ENCODE measurements at places on chromosomes 2 and 18.
A peak's percentile ranks its signal among the peaks of the same experiment; 100 is the strongest.

DNA sequence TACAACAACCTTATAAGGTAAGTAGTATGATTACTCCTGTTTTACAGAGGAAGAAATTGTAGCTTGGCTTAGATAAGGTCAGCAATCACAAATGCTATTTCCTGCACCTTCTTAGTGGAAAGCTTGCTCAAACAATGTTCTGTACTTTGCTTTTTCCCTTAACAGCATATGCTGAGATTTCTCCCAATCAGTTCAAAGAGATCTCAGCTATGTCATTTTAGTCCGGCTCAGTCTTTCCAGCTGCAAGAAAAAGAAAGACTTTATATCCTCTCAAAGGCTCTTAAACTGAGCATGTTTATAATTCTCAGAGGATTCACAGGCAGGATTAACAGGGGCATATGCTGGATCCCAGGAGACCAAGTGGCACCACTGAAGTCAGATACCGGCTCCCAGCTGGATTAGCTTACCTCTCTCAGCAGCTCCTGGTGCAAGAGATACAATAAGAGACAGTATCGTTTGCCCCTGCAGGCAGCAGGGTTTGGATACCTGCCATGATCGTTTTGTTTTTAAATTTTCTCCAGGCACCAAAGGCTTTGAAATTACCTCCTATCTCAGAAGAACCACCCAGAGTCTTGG, 29.5 kb downstream of the KIAA2012 start:
- no peak for DNase-seq

GRCh38 chr2:231800493-231801091, 14.3 kb downstream of the COPS7B start:
- peak; percentile 77 for DNase-seq

- DNase-seq = no peak
These were observed 32.4 kb upstream of the ACTR3 start for GRCh38 chr2:113857464-113857863.

DNA sequence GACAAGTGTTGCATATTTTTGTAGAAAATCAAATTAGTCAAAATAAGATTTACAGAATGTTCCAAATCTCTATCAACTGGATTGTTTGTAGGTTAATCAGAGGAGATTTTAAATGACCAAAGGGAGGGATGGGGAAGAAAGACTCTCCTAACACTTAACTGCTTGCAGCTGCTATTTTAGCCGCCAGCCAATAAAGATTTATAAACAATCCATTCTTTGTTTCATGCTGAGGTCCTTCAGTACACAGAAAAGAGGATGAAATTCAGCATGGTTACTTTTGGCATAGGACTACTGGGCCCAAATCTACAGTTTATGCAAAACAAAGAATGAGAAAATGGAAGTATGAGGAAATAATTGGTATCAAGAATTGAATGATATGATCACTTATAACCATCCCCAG, 86.4 kb upstream of the FN1 start:
- DNase-seq = no peak

GRCh38 chr2:191620144-191620543, 57.8 kb upstream of the NABP1 start:
- no peak for DNase-seq

DNA sequence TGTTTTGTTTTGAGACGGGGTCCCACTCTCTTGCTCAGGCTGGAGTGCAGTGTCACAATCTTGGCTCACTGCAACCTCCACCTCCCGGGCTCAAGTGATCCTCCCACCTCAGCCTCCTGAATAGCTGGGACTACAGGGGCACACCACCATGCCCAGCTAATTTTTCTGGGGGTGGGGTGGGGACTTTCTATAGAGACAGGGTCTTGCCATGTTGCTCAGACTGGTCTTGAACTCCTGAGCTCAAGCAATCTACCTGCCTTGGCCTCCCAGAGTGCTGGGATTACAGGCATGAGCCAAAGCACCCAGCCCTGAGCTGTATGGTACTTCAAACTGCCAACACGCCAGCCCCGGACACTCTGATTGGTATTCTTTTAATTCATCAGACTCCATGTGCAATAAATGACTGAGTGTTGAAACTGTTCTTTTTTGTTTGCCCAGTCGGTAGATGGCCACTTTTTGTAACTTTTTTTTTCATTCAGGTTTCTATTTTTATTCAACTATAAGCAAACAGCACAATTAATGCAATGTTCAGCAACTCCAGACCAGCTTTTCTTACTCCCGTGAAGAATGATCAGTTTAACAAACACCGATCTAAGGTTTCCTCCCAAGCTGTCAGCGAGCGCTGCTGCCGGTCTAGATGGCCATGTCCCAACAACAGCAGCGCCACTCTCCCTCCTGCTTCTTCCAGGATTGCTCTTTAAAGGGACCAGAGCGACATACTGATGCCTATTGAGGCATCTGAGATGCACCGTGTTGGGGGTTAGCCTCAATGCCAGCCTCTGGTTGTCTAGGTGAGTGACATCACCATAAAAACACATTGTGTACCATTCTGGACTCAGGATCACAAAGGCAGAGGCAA, 12.5 kb upstream of the TGOLN2 start:
- no peak for DNase-seq

GRCh38 chr2:173456960-173457359, 102.3 kb downstream of the CDCA7 start:
- no peak for DNase-seq

- no peak for DNase-seq
These were observed 100.8 kb downstream of the NEDD4L start for GRCh38 chr18:58144671-58145285.

DNA sequence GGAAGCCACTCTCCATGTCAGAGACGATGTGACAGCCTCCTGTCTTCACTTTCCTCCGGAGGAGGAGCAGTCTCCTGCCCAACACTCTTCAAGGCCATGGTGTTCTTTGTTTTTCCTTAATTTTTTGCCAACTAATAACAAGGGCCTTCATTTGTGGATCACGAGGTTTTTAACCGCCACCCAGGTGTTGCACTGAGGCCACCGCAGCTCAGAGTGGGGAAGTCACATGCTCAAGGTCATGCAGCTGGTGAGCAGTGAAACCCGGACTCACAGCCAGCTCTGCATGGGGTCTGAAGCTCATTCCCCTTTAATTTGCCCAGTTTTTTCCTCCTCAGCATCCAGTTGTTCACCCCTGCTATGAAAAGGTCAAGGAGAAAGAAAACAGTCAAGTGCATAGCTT, 19.6 kb downstream of the ENOSF1 start:
- DNase-seq = no peak

DNA sequence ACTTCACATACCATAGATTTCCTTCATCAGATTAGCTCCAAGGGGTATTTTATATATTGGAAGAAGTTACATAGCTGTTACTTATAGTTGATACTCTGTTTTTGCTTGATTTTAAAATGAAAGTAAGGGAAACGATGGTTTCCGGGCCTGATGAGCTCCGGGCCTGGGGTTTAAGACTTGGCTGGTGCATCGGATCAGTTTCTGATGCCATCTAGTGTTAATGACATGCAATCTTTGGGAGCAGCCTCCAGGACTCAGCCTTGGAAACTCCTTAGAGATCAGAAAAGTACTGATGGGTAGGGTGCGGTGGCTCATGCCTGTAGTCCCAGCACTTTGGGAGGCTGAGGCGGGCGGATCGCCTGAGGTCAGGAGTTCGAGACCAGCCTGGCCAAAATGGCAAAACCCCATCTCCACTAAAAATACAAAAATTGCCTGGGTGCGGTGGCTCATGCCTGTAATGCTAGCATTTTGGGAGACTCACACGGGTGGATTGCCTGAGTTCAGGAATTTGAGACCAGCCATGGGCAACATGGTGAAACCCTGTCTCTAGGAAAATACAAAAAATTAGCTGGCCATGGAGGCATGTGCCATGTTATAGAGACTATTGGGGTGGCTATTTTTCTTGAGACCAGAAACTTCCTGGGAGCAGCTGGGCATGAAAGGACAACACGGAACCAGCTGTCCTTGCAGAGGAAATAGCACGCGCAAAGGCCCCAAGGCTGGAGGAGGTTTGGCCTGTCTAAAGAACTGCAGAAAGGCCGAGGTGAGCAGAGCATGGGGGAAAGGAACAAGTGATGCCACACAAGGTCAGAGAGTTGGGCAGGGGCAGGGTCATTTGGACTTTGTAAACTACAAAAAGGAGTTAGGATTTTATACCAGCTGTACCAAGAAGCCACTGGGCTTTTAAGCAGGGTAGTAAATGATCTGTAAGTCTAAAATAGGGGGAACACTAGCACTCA, 46.9 kb upstream of the CNOT11 start:
- peak; percentile 41 for DNase-seq

All from WTC11 (cell line).